Pons (tissue), 1 donor: ENCODE measurements at places on chromosomes 11 and 22.

DNA sequence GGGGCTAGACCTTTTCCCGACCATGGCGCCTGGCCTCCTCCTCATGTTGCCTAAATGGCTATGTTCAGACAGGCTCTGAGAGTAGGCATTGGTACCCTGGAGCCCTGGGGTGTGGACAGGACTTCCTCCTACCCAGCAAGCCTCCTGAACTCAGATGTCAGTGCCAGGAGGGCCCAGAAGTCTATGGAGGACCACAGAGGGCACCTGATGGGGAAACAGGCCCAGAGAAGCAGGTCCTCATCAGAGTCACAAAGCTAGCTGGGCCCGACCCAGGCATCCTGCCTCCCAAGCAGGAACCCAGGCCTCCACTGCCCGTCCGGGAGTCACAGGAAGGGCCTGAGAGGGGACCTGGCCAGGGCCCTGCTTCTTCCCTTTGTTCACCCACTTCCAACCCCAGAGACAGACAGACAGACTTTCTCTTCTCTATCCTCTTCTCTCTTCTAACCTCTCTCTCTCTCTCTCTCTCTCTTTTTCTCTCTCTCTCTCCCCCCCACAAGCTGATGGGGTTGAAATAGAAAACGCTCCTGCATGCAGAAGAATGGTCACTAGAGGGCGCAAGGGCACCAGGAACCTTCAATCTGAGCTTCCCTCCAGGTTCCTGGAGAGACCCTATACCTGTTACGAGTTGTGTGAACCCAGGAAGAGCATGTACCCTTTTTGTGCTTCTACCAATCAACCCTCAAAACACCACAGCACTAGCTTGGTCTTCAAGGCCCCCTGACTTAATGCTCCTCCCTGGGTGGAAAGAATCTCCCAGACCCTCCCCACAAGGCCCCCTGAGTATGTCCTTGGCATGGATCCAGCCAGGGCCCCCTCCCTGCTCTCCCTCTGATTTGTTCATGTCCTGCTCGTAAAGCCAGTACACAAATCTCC lies 27.1 kb downstream of the ARAP1 start:
- peak; percentile 85 for DNase-seq

DNA sequence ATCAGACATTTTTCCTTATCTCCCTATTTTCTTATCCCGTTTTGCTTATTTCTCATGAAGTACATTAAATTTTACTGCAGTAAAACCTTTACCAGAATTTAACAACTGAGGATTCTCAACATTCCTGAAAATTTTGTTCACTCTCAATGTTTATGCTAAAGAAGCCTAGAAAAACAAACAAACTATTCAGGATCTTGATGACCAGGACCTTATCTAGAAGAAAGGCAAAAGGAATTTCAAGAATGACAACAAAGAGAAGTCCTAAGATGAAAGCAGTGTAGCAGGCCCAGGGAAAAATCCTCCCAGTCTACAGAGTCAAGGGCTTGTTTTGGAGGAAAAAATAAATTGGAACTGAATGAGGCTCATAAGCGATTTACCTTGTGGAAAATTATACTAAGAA lies 283.3 kb upstream of the ARHGAP42 start:
- DNase-seq, result peak; percentile 7

GRCh38 chr11:16015741-16016467 lies 340.4 kb downstream of the SOX6 start:
- DNase-seq, result no peak

DNA sequence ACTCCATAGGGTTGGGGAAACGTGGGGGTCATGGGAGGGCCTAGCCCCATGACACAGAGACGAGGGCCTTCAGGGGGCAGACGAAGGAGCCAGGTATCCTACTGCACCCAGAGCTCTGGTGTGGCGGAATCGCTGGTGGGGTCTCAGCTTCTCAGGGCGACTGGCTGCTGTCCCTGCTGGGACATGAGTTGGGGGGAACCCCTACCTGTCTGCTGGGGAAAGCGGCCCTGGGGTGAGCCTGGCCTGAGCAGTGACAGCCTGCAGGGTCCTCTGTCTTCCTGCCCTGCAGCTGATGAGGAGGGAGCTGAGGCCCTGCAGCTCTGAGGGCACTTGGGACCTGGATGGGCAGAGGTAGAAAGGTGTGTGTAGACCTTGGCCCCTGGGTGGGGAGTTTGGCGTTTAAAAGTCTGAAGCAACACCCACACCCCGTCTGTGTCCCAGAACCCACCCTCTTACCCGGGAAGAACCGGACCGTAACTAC lies 33.6 kb upstream of the GRAMD4 start:
- DNase-seq, result no peak

DNA sequence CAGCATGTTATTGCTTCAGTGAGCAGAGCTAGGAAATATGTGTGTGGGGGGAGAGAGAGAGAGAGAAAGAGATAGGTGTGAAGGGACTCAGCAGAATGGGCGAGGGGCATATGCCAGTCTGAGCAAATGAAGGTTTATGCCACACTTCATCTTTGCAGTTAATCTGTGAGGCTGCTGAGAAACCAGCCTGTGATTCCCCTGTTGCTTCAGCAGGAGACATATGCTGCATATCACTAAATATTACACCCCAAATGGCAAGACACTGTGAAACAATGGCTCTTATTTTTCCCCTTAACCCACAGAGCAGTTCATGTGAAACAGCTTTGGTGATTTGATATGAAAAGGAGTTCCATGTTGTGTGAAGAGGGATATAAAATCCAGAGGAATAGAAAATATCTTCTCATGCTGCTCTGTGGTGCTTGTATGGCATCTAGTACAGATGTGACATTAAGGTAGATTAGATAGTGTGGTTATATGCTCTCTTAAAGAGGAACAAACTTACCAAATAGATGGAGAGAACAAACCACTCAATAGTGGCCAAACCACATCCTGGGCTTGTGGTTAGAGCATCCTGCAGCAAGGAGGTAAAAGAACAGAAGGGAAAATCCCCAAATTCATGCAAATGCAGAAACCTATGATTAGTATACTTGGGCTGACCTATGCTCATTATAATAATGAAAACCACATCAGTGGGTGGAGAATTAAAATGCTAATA lies 864.2 kb downstream of the FAM181B start:
- no peak for DNase-seq

DNA sequence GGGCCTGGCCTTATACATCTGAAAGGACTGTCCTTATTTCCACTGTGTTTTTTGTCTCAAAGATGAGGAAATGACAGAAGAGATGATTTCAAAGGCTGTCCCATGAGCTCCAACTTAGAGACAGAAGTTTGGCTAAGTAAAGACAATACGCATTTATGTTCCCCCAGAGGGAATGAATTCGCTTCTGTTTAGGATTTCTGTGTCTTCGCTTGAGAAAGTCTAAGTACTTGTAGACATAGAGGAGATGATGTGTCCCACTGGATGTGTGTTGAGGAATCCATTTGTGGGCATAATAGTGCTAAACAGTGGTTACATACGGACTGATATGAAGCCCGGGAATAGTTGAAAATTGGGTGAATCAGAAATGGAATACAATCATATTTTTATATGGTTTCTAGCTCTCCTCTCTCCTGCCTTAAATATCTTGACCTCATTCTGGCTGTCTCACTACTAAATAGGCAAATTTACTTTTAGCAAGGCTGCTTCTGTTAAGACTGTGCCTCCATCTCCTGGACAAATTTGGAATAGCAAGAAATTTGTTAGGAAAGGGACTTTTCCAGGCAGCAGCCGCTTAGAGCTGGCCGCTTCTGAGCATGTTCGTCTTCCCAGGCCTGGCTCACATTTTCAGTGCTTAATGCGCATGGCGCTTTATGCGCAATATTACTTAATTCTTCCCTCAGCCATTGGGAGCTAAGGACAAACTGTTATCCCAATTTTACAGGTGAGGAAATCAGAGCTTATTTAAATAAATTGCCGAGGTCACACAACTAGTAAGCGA lies 1.9 kb upstream of the PEX26 start:
- DNase-seq, result peak; percentile 98

GRCh38 chr11:128963744-128964325 lies 21.2 kb upstream of the TP53AIP1 start:
- DNase-seq, result no peak

DNA sequence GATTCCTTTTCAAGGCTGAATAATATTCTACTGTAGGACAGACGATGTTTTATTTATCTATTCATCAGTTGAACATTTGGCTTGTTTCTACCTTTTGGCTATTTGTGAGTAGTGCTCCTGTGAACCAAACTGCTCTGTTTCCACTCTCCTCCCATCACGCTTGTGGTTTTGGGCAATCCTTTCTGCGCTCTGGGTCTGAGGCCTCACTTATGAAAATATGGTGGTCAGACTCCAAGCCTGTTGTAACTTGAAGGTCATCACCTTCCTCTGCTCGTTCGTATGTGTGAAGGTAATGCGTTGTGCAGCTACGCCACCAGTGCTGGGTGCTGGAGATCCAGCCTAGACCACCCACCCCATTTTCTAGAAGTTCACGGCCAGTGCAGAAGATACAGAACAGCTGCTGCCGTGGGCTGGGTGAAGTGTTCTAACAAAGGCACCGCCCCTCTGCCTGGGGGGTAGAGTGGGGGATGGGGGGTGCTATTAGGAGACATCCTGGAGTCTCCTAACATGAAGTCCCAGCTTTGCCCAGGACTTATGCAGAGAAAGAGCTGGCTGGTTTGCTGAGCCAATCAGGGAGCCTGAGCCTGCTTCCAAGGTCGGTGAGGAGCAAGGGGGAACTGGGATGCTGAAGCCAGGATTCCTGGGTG lies 21.0 kb downstream of the PTPN5 start:
- no peak for DNase-seq

DNA sequence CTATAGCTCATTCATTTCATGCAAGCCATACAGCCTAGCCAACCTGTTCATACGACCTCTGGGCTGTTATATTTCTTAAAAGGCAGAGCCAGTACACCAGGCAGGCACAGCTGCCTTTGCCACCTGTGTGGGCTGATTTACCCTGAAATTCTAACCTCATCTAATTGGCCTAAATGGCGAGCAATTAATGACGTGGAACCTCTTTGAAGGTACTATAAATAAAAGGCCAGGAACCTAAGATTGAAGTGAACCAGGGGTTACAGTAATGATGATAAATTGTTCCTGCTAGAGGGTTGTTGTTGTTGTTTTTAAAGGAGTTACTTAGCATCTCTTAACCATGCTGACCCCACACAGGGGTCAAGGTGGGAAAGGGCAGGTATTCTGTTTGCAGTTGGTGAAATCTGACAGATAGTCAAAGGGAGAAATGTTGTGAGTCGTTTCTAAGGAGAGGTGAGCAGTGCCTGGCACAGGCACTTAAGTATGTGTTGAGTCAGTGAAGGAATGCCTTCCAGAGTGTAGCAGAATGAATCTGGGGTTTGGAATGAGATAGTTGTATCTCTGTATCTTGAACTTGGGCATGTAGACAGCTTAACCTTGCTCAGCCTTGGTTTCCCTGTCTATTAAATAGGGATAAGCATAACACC lies 213.5 kb upstream of the NAV2 start:
- no peak for DNase-seq

- no peak for DNase-seq
These were observed 91.6 kb downstream of the FAR1 start for GRCh38 chr11:13760115-13760514.

GRCh38 chr22:17117890-17118289 lies 3.3 kb downstream of the TMEM121B start:
- peak; percentile 49 for DNase-seq

DNA sequence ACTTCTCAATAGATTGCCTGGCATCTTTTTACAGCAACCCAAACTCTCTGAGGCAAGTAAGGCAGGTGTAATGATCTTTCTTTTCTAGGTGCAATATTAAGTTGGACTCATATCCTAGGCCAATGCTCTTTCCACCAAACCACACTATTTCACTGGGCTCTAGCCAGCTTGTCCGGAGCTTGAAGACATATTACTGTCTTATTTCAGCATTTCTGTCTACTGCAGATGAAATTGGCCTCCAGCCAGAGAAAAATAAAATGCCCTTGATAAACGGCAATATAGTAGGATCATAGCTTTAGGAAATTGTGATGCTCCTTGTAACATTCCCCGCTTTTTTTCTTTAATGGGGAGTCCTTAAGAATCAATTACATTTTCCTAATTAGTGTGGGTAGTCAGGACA lies 48.1 kb downstream of the SPON1 start:
- DNase-seq, result no peak

GRCh38 chr11:118929501-118930093 lies 3.9 kb upstream of the BCL9L start:
- DNase-seq, result peak; percentile 79

DNA sequence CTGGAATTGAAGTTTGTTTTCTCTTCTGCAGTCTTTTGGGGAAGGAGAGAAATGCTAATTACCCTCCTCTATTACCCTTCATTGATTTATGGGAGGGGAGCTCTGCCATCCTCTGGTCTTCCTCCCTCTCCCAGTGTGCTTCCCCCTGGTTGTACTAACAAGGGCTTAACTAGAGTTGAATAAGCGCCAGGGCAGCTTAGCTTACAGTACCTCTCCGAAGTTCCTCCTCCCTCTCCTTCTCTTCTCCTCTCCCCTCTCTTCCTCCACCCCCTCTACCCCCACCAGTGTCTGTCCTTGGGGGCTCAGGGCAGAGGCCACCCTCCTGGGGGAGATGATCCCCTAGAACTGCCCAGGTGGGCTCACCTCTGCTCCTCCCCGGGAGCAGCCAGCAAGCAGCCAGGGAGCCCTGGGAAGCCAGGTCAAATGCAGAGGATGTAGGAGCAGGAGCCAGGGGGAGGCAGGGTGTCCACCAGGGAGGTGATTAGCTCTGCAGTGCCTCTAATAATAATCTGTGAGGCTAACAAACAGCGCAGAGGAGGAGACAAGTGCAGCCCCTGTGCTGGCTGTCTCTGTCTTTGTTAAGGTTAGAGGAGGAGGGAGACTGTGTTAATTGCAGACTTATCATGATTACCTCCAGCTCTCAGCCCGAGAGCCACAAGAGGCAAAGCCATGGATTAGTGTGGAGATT lies 191.6 kb upstream of the CADM1 start:
- DNase-seq, result no peak

- DNase-seq, result no peak
These were observed 9.6 kb downstream of the POU2F3 start for GRCh38 chr11:120249279-120250262.

DNA sequence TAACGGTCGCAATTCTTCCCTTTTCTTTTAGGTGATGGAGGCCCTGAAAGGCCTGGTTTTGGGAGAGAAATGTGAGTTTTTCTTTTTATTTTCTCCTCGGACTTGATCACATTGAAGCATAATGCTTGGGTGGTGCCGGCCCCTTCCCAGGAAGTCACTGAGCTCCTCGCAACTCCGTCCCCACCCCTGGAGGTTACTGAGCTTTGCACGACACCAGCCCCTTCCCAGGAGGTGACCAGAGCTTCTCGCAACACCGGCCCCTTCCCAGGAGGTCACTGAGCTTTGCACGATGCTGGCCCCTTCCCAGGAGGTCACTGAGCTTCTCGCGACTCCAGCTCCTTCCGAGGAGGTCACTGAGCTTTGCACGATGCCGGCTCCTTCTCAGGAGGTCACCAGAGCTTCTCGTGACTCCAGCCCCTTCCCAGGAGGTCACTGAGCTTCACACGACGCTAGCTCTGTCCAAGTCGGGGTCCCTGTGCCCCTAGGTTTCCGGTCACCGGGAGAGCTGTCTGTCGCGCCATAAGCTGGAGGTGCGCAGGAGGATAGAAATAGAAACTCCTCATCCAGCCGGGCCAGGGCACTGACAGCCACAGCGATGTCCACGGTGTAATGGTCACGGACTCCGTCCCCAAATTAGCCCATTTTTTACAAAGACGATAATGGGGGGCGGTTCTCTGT lies 586.4 kb downstream of the BRD1 start:
- DNase-seq, result no peak

GRCh38 chr11:64518928-64519327 lies 72.1 kb upstream of the SLC22A12 start:
- DNase-seq, result no peak
